CD4-positive, alpha-beta T cell treated with Interleukin-17A for 4 hours (primary cell): ENCODE measurements at places on chromosomes 16 and 17.

DNA sequence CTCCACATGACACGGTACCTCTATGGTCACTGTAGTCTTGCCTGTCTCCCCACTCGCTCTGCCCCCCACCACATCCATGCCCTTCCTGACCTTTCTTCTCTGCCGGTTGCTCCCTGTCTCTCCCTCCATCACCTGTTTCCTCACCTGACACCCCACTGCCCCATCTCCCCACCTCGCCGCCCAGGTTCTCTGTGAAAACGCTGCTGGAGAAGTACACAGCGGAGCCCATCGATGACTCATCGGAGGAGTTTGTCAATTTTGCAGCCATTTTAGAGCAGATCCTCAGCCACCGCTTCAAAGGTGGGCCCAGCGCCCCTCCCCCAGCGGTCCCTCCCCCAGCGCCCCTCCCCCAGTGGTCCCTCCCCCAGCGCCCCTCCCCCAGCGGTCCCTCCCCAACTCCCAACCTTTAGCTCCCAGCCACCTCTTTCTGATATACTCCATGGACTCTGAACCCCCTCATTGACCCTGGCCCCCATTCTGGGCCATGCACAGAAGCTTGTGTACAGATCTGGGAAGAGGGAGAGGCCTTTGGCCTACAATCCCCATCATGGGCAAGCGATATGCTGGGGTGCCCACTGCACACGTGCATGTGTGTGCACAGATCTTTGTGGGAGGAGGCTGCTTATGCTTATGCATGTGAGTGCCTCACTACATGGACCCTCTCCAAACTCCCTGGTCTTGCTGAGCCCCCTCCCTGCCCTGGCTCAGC, 4.1 kb downstream of the RUNDC3A start:
- DNase-seq: no peak

- DNase-seq: no peak
Measured at GRCh38 chr16:75282466-75283281, 31.2 kb upstream of the BCAR1 start.

DNA sequence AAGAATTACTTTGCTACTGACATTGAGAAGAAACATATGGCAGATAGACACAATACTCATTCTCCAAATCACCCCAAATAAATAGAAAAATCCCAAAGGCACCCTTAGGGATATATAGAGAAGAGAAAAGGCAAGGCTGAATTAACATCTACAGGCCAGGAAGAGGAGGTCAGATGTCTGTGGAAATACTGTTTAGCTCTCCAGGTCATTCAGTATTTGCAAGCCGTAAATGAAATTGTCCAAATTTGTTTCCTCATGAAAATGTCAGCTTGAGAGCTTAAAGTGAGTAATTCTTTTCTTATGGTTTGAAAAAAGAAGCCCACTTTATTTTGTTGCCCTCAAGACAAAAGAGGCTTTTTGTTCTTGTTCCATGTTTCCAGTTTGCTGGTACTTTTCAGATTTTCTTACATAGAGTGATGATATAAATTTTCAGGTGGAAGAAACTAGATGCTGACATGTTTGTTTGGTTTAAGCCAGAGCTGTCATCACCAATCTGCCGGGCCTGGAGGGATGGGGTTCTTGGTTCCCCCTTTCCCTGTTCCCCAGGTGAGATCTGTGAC, 189.0 kb downstream of the MAP2K4 start:
- DNase-seq: no peak

DNA sequence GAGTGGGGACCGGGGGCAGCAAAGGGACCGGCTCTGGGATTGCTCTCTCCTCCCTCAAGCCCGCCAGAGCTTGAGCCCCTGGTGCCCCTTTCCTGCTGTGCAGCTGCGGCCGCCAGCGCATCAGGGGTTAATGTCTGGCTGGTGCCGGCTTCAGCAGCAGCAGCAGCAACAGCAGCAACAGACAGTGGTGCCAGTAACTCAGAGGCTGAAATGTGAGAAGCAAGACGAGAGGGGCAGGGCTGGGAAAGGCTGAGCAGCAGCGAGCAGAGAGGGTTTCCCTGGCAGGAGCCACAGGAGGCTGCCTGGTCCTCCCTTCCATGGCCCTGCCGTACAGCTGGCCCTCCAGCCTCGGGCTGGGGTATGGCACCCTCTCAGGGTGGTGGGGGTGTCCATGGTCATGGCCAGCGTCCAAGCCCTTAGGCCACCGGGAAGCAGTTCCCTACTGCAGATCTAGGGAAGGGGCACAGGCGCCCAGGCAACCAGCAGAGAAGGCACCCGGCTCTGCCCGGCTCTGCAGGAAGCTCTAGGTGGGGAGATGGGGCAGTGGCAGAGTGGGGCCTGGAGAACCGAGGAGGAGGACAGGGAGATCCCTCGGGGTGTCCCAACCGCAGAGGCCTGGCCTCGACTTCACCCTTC, 21.1 kb upstream of the TFAP4 start:
- DNase-seq: no peak

DNA sequence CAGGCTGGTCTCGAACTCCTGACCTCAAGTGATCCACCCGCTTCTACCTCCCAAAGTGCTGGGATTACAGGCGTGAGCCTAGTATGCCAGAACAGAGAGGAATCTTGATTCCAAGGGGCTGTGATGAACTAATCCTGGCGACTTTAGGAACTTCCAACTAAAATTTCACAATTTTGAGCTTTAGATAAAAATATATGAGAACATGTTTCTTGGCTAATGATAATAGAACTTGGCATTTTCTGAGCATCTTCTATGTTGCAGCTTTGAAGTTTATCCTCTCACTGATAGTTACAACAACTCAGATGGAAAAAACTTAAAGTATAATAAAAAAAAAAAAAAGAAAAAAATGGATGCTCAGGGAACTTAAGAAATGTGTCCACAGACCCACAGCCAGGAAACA, 69.8 kb upstream of the WSCD1 start:
- DNase-seq: no peak

- DNase-seq: no peak
Measured at GRCh38 chr17:79258843-79259242, 184.2 kb downstream of the ENGASE start.
